Activated naive CD4-positive, alpha-beta T cell treated with anti-CD3 and anti-CD28 coated beads, Interleukin-2, amount 10 ng/mL, durations not matched to agents 7 days and 5 days (primary cell): ENCODE measurements at places on chromosomes 11 and 22.
A peak's percentile ranks its signal among the peaks of the same experiment; 100 is the strongest.

DNA sequence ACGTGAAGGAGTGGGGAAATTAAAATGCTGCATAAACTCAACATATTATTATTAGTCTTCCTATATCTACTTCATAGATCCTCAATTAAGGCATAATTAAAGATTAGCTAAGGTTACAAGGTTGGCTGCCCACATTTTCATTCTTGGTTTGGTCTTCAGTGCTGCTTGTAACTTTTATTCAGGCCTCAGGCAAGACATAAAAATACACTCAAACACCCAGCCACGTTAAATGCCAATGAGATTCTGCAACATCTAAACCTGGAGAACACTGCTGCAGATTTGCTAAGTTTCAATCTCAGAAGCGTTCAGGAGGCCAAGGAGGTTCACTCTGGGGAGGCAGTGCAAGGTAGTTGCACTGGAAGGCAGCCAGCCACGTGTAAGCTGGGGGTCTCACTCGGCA, 358.7 kb upstream of the NARS2 start:
- H3K27me3 ChIP-seq, result peaks cover 5% of the 10 kb centered on the region
- no peak overlapping the region for H3K27ac ChIP-seq
- no peaks in the 10 kb centered on the region for H3K36me3 ChIP-seq
- no peak for DNase-seq
- H3K4me1 ChIP-seq, result no peaks in the 10 kb centered on the region
- H3K4me3 ChIP-seq, result no peak overlapping the region

DNA sequence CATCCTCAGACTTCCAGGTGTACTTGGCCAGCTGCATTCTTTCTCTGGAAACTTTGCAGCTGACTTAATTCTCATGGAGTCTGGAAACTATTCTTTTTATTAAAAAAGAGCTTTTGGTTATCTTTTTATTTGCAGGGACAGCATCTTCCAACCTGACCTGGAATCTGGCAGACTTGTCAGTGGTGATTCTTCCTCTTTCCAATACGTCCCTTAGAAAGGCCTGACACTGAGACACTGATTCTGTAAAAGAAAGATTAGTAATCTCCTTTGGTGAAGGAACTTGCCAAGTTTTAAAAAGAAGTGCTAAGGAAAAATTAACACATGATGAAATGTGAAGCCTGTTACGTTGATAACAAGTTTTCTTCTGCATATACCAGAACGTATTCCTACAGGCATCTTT, 440.9 kb upstream of the RAG2 start:
- H3K27ac ChIP-seq, result no peak overlapping the region
- H3K27me3 ChIP-seq, result no peaks in the 10 kb centered on the region
- no peaks in the 10 kb centered on the region for H3K4me1 ChIP-seq
- no peak overlapping the region for H3K4me3 ChIP-seq
- no peak for DNase-seq
- H3K36me3 ChIP-seq, result no peaks in the 10 kb centered on the region

DNA sequence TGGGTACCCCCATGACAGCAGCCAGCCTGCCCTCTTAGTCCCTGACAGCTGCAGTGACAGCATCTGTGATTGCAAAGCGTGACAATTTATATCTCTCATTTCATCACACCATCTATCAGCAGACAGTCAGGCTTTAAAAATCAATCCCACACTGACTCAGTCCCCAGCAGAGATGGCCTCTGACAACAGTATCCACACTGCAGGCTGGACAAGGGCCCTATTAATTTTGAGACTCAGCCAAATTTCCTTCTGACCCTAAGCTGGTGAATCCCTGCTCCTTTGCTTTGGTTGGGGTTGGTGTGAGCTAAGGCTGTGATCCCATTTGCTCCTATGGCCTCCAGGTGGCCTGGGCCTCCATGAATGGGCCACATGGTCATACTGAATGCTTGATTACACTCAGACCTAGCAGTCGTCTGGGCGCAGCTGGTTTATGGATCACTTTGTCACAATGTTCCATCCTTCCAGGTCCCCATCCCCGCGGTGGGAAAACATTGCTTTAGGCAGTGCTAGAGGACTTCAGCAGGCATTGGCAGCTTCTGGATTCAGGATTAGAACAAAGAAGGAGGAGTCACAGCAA, 68.2 kb upstream of the B3GAT1 start:
- no peak overlapping the region for H3K4me3 ChIP-seq
- no peaks in the 10 kb centered on the region for H3K36me3 ChIP-seq
- H3K4me1 ChIP-seq, result no peaks in the 10 kb centered on the region

DNA sequence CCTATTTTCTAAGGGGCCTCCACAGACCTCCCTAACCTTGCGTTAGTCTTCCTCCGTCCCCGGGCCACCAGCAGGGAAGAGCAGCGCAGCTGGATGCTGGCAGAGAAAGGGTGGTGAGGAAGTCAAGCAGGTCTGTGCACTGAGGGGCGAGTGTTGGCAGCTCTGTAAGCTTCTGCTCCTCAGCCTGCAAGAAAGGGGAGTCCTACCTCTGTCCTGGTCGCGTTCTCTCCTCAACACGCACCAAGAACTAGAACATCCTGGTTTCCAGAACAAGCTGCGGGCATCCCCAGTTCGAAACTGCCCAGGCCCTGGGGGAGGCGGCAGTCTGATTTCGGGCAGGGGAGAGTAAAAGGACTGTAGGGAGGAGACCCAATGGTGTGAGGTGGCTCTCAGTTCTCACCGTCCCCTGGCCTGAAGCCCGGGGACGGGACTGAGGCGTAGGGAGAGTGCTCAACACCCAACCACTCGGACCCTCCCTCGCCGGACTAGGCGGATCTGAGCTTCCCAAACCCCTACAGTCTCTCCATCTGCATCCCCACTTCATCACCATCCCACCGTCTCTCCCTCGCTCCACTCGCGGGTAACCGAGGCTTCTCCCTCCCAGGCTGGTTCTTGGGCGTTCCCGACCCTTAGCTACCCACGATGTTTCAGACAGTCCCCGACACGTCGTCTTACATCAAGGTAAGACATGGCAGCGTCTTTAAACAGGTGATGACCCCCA, 7.7 kb upstream of the FLI1 start:
- H3K36me3 ChIP-seq, result peaks cover 5% of the 10 kb centered on the region
- peaks cover 46% of the 10 kb centered on the region for H3K4me1 ChIP-seq
- H3K27ac ChIP-seq, result peak overlapping the region; percentile 43
- DNase-seq, result no peak

DNA sequence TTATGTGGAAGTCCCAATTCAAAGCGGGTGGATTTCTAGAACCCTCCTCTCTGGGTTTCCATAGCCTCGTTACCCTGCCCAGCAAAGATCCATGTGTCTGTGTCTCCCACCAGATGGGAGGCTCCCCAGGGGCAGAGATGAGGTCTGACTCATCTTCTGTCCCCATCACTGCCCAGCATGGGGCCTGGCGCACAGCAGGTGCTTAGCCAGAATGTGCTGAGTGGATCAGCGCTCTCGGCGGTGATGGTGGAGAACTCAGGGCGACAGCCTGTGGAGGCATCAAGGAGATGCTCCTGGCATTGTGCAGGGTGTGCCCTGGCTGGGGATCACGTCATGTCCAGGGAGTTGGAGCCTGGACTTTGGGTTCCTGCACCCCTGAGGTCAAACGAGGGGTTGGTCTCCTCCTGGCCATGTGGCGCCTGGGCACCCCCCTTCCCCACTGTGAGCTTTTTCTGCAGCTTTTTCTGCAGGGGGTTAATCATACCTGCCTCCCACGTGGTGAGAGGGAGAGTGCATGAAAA, 46.1 kb upstream of the RFPL3 start:
- peaks cover 11% of the 10 kb centered on the region for H3K27me3 ChIP-seq
- no peaks in the 10 kb centered on the region for H3K4me1 ChIP-seq
- no peaks in the 10 kb centered on the region for H3K36me3 ChIP-seq
- H3K4me3 ChIP-seq, result no peak overlapping the region

- no peaks in the 10 kb centered on the region for H3K36me3 ChIP-seq
- peak; percentile 3 for DNase-seq
- no peak overlapping the region for H3K4me3 ChIP-seq
- H3K27ac ChIP-seq, result no peak overlapping the region
- H3K4me1 ChIP-seq, result peaks cover 4% of the 10 kb centered on the region
These were observed 3.1 kb downstream of the SULT4A1 start for GRCh38 chr22:43859176-43859575.

DNA sequence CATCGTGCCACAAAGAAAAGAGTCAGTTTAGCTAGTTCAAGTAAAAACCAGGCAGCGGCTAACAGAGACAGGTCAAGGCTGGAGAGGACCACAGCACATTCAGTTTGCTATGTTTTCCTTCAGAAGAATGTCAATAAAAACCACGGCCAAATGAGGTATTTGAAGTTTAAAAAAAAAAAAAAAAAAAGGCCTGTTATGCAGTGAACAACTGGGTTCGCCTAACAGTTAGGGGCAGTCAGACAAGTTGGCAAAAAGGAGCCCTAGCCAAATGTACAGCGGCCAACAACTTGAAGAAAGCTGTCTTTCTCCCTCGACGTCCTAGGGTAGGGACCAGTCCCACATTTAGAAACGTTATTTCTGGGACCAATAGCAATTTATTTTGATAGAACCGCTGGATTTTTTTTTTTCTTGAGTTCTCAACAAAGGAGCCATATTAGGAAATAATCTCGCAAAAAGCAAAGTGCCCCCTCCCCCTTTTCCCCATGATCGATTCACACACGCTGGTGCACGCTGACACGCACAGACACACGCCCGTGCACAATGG, 237.8 kb downstream of the TTC28 start:
- peaks cover 33% of the 10 kb centered on the region for H3K27me3 ChIP-seq
- H3K36me3 ChIP-seq, result no peaks in the 10 kb centered on the region
- H3K27ac ChIP-seq, result no peak overlapping the region
- H3K4me3 ChIP-seq, result peak overlapping the region; percentile 61
- no peak for DNase-seq

- H3K4me3 ChIP-seq, result no peak overlapping the region
- H3K27me3 ChIP-seq, result no peaks in the 10 kb centered on the region
- H3K36me3 ChIP-seq, result no peaks in the 10 kb centered on the region
- no peak overlapping the region for H3K27ac ChIP-seq
These were observed 72.1 kb upstream of the BMAL1 start for GRCh38 chr11:13205486-13205885.

- no peak overlapping the region for H3K4me3 ChIP-seq
- H3K36me3 ChIP-seq, result no peaks in the 10 kb centered on the region
- no peak for DNase-seq
These were observed 40.2 kb downstream of the ZNF195 start for GRCh38 chr11:3338569-3339339.

DNA sequence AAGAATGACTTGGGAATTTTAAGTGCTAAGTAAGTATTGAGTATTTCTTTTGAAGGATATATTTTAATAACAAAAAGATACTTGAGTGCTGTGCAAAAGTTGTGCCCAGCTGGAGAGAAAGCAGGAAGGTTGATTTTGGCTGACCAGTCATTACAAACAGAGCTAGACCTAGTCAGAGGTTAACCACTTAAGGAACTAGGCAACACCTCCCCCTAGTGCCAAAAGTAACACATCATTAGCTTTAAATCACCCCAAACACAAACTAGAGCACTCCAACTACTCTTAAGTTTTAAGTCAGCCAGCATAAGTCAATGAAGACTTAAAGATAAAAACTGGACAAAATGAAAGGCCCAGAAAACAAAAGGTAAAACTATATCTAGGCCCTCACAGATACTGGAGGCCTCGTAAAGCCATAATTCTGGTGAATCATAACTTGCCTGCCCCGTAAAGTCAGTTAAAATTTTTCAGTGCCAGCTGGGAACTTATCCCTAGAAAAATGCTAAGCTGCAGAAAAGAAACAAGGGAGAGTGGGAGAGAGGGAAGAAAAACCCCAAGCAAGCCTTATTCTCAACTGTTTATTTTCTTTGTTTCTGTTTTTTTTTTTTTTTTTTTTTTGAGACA, 4.6 kb downstream of the TMEM9B start:
- H3K4me3 ChIP-seq, result no peak overlapping the region
- H3K27ac ChIP-seq, result no peak overlapping the region

GRCh38 chr11:12506404-12506921, 129.1 kb downstream of the PARVA start:
- no peak for DNase-seq
- peaks cover 8% of the 10 kb centered on the region for H3K27me3 ChIP-seq
- no peak overlapping the region for H3K4me3 ChIP-seq
- H3K4me1 ChIP-seq, result no peaks in the 10 kb centered on the region

DNA sequence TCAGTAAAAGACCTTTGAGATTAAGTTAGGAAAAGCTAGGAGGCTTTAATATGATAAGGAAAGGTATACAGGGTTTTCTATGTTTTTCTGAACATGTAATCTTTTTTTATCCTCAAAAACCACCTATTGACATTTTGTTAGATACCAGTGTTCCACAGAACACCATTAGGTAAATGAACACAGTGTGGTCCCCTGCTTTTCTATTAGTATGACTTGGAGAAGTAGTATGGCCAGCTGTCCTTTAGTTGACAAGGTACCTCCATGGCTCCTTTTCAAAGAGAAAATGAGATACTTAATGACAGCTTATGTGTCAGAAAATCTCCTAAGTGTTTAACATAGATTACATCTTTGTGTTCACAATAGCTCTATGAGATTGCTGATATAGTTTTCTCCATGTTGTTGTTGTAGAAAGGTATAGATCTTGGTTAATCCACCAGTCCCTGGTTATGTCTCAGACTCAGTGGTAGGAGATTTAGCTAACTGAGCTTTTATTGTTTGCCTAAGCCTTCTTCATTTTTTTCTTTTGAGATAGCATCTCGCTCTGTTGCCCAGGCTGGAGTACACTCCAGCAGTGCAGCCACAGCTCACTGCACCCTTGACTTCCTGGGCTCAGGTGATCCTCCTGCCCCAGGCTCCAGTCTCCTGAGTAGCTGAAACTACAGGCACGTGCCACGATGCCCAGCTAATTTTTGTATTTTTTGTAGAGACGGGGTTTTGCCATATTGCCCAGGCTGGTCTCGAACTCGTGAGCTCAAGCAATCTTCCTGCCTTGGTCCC, 46.0 kb downstream of the STIM1 start:
- no peak overlapping the region for H3K27ac ChIP-seq
- H3K36me3 ChIP-seq, result peaks cover 3% of the 10 kb centered on the region
- peaks cover 55% of the 10 kb centered on the region for H3K4me1 ChIP-seq

DNA sequence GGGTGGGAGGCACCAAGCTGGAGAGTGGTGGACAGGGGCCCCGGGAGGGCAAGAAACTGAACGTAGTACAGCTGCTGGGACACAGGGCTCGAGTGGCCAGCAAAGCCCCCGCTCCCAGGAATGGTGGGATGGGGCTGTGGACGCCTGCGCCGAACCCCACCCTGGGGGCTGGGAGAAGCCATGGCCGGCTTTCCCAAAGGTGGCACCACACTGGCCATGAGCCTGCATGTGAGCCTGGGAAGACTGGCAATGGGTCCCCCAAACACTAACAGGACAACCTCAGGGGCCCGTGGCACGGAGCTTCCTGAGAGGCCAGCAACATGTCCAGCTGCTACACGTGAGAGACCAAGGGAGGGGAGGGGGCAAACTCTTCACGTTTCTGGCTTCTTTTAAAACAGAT, 4.0 kb downstream of the ALG12 start:
- no peak overlapping the region for H3K4me3 ChIP-seq
- peaks cover 16% of the 10 kb centered on the region for H3K36me3 ChIP-seq
- no peak overlapping the region for H3K27ac ChIP-seq
- no peak for DNase-seq
- H3K27me3 ChIP-seq, result no peaks in the 10 kb centered on the region

- H3K4me3 ChIP-seq, result no peak overlapping the region
- no peak for DNase-seq
- no peak overlapping the region for H3K27ac ChIP-seq
- H3K36me3 ChIP-seq, result no peaks in the 10 kb centered on the region
These were observed 6.8 kb upstream of the MICAL2 start for GRCh38 chr11:12103411-12104225.

- H3K27ac ChIP-seq, result no peak overlapping the region
- H3K27me3 ChIP-seq, result peaks cover 12% of the 10 kb centered on the region
- no peaks in the 10 kb centered on the region for H3K4me1 ChIP-seq
- no peak overlapping the region for H3K4me3 ChIP-seq
- DNase-seq, result no peak
These were observed 62.1 kb downstream of the RBFOX2 start for GRCh38 chr22:35966314-35967045.
